ENCODE measurements at places on chromosomes 3 and 15. TPM values are rescaled to one million over a fixed set of nuclear protein-coding genes. Genes with fewer than 3 reads are reported as not detected.

Gene IL17RE
- 0.63 TPM for total RNA-seq

Gene ECE2
- not detected for total RNA-seq

Gene POC1A
- 5.4 TPM for total RNA-seq

Gene PAK6
- total RNA-seq, result 0.16 TPM

Gene SLC28A1
- total RNA-seq, result not detected

Gene PTH1R
- 0.77 TPM for total RNA-seq

Gene FAM174B
- total RNA-seq, result 4.1 TPM

Gene CHSY1
- 16.2 TPM for total RNA-seq

Gene PLSCR2
- total RNA-seq, result 0.32 TPM

Gene CEMIP
- 27.4 TPM for total RNA-seq

Gene ITGB5
- 391 TPM for total RNA-seq

Gene NUP210
- total RNA-seq, result not detected

Gene PLD1
- total RNA-seq, result 9.5 TPM

Gene ATP11B
- total RNA-seq, result 46.0 TPM

Gene CCR4
- not detected for total RNA-seq

Gene PYDC2
- total RNA-seq, result not detected

Gene GPR15
- total RNA-seq, result not detected

Gene ZBBX
- total RNA-seq, result not detected

Gene TOP2B
- total RNA-seq, result 82.0 TPM

Gene WWTR1
- 23.2 TPM for total RNA-seq

Gene P2RY1
- total RNA-seq, result 2.5 TPM

Gene SLC51B
- 1.0 TPM for total RNA-seq

Gene MLF1
- total RNA-seq, result 8.2 TPM

Gene COL8A1
- 18.3 TPM for total RNA-seq

Gene HDDC3
- total RNA-seq, result 10.2 TPM

Gene KLF13
- total RNA-seq, result 16.1 TPM

Gene PIGZ
- 1.3 TPM for total RNA-seq

Gene ZMYND10
- total RNA-seq, result 1.3 TPM

Gene COL6A6
- 22.8 TPM for total RNA-seq

Gene CILP
- 0.79 TPM for total RNA-seq

Gene CHL1
- 16.2 TPM for total RNA-seq

Gene STAC
- total RNA-seq, result not detected

Gene TMEM207
- not detected for total RNA-seq

Gene AADAC
- total RNA-seq, result 0.09 TPM

Gene PLA2G4D
- not detected for total RNA-seq

Gene UBR1
- 40.0 TPM for total RNA-seq

Gene GFM1
- total RNA-seq, result 22.7 TPM

Gene GPD1L
- 13.9 TPM for total RNA-seq

Gene CAPN3
- total RNA-seq, result 1.7 TPM

Gene ANAPC13
- total RNA-seq, result 92.4 TPM

Gene UCN2
- total RNA-seq, result 0.34 TPM

Gene TMEM42
- total RNA-seq, result 18.1 TPM

Gene ARHGAP31
- total RNA-seq, result 3.3 TPM

Gene GUCA1C
- not detected for total RNA-seq

Gene MYRIP
- 0.16 TPM for total RNA-seq

Gene SLC9C1
- total RNA-seq, result not detected

Gene CLDN11
- 632 TPM for total RNA-seq

Gene AMT
- 4.4 TPM for total RNA-seq

Gene VPS33B
- 12.1 TPM for total RNA-seq

Gene NLGN1
- 2.9 TPM for total RNA-seq

Gene RHOV
- not detected for total RNA-seq

Gene CORO2B
- total RNA-seq, result 10.1 TPM

Gene FGF7
- total RNA-seq, result 393 TPM

Gene HDC
- not detected for total RNA-seq

Gene IGF1R
- total RNA-seq, result 43.8 TPM
